ENCODE measurements at places on chromosomes 6 and 20.
A peak's percentile ranks its signal among the peaks of the same experiment; 100 is the strongest.

GRCh38 chr20:46816886-46817638, 77.6 kb upstream of the EYA2 start:
- DNase-seq: no peak

DNA sequence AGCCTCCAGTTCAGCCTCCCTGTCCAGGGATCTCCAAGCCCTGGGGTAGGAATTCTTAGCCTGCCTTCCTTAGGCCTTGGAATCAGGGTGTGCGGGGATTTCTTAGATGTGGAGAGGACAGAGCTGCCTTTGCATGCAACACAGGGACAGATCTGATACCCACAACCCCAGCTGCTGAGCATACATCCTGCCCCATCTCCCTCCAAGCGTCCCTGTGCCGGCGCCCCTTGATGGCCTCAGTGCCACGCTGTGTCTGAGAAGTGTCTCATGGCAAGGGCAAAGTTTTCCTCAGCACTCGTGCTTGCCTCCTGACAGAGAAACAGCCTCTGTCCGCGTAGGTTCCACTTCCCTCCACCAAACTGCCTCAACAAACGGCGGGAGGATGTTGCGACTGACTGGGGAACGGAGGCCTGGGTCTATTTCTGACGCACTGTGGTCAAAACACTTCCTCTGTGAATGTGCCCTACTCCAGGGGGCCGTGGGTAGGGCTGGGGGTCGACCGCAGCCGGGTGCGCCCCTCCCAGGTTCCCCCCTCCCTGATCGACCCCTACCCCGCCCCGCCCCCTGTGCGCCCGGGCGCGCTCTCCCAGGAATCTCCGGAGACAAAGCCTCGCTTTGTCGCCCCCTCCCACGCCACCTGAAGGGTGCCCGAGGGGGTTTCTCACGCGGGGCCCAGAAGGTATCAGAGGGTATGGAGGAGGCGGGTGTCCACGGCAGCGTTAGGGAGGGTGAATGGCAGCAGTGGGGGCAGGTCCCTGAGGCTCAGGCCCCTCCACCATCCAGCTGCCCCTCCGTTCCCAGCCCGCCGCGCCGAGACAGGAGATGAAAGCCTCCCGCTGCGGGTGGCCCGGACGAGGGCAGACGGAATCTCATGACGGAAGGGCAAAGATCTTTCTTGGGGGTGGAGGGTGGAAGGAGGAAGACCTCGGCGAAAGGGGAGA, 806 bp downstream of the MICAL1 start:
- peak; percentile 77 for DNase-seq

GRCh38 chr6:17700421-17701416, 6.0 kb downstream of the NUP153 start:
- DNase-seq: no peak

DNA sequence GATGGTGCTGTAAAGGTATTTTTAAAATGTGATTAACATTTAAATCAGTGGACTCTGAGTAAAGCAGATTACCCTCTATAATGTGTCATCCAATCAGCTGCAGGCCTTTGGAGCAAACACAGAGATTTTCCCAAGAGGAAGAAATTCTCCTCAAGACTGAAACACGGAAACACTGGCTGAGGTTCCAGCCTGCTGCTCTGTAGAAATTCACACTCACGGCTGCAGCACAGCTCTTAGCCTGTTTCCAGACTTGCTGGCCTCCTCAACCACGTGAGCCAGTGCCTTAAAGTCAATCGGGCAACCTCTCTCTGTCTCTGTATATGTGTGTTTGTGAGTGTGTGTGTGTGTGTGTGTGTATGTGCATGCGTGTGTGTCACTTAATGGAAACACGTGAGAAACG, 41.1 kb downstream of the PDE10A start:
- no peak for DNase-seq

GRCh38 chr6:30019819-30020218, 41.2 kb upstream of the POLR1H start:
- DNase-seq: no peak

GRCh38 chr20:10735195-10735949, 61.6 kb upstream of the JAG1 start:
- no peak for DNase-seq

GRCh38 chr6:46914279-46914810, 7.4 kb downstream of the ADGRF5 start:
- no peak for DNase-seq

GRCh38 chr20:14431568-14431967, 94.2 kb upstream of the FLRT3 start:
- DNase-seq: no peak

- no peak for DNase-seq
Measured at GRCh38 chr6:14646371-14646770, 528.8 kb downstream of the CD83 start.

GRCh38 chr6:50823094-50823920, 4.6 kb downstream of the TFAP2B start:
- DNase-seq: no peak

DNA sequence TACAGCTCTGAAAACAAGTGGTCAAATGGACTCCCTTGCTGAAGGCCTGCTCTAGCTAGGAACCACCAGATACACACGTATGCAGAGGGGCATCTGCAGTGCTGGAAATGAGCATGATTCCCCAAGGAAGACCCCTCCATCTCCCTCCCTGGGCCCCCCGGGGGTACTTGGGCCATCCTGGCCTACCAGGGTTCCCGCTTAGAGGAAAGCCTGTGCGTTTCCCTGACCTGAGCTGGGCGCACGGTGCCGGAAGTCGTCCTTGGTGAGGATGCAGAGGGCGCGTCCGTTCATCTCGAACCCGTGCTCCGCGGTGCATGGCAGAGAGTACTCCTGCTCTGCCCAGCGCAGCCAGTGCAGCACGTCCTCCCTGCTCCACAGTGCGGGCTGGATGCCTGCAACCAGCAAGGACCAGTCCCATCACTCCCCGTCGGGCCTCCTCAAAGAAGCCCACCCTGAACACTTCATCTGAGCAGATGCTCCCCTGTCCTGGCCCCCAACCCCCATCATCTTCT, 11.8 kb downstream of the ETV7 start:
- DNase-seq: no peak

- no peak for DNase-seq
Measured at GRCh38 chr20:54005524-54005923, 64.9 kb downstream of the BCAS1 start.

GRCh38 chr20:63102721-63103375, 96.1 kb upstream of the BHLHE23 start:
- peak; percentile 23 for DNase-seq

GRCh38 chr6:155495011-155495768, 39.6 kb upstream of the NOX3 start:
- no peak for DNase-seq

GRCh38 chr6:111601886-111602285, 3.8 kb downstream of the TRAF3IP2 start:
- DNase-seq: peak; percentile 60

- DNase-seq: no peak
Measured at GRCh38 chr6:1820165-1820564, 210.4 kb downstream of the FOXC1 start.

DNA sequence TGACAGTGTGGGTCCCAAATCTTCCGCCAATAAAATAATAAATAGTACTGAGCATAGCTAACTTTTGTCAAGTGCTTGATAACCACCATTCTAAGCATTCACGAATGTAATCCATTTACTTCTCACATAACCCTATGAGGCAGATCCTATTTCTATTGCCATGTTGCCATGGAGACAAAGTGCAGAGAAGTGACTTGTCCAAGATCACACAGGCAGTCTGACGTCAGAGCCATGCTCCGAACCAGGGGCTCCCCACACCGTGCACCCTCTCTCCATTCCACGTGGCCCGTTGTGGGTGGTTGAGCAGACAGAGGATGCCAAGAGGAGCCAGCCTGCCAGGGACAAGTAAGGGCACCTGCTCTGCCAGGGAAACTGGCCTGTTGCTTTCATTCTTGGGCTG, 38.9 kb downstream of the CDH22 start:
- DNase-seq: no peak
